Motor neuron (in vitro differentiated cells): ENCODE measurements at places on chromosomes 16 and 17. TPM values are rescaled to one million over a fixed set of nuclear protein-coding genes. Genes with fewer than 3 reads are reported as not detected.

- no peak for ATAC-seq
Observed at GRCh38 chr17:42071810-42072209, 21.4 kb upstream of the C17orf113 start.

DNA sequence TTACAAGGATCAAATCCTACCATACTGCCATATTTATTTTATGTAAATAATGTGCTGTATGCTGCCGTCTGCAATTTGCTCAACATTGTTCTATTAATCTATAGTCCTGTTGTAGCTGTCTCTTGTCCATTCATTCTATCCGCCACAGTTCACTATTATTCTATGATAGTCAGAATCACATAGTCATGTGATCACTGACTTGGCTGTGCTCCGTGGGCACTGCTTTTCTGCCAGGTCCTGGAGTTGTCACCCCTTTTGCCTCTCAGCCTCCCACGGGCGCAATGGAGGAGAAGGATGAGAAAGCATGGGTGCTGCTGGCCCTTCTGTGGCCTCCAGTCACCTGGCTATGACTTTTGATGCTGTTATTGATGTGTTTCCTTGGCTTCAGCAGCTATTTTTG is 37.3 kb upstream of the ANKFY1 start:
- ATAC-seq = no peak

DNA sequence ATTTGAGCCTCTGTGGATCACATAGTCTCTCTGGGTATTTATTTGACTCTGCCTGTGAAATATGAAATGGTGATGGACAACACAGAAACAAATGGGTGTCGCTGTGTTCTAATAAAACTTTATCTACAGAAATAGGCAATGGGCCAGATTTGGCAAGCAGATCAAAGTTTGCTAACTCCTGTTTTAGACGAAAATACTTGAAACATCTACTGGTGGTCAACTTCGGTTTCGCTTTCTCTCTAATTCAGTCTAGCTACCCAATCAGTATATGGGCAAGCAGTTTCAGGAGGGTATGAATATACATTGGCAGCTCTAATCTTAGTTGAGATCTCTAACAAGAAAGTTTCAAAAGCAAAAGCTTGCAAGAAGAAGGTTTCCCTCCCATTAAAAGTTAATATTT is 60.1 kb upstream of the DYNLRB2 start:
- no peak for ATAC-seq

The MARCHF10 gene
- total RNA-seq = 0.20 and 0.43 TPM in 2 replicates

The SOCS7 gene
- 24.6 and 25.4 TPM in 2 replicates for total RNA-seq

- peak; percentile 21 for ATAC-seq
Observed at GRCh38 chr16:8571061-8571596, 19.2 kb downstream of the TMEM114 start.

DNA sequence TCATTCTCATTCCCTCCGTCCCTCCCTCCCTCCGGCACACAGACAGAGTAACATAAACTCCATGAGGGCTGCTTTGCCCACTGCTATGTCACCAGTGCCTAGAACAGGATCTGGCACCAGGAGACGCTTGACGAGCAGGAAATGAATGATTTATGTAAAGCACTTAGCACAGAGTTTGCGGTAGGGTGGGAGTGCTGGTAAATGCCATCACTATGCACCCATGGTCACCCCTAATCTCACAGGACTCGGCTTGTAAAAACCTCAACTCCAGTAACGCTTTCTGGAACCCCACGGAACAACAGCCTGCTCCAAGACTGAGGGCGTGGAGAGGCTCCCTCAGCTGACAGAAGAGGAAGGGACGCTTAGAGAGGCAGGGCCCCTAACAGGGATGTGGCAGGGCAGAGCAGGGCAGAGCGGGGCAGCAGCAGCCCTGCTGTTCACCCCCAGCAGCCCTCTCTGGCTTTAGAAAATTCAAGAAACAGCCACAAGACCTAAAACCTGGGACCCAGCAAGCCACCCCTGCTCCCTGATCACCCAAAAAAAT is 156.9 kb downstream of the C16orf78 start:
- ATAC-seq = no peak

The CUEDC1 gene
- 9.2 and 9.6 TPM in 2 replicates for total RNA-seq

- no peak for ATAC-seq
Observed at GRCh38 chr16:10688291-10688690, 6.4 kb downstream of the TEKT5 start.

The RNU2-1 gene
- total RNA-seq = not detected in 2 replicates

The SPEM1 gene
- not detected in 2 replicates for total RNA-seq

DNA sequence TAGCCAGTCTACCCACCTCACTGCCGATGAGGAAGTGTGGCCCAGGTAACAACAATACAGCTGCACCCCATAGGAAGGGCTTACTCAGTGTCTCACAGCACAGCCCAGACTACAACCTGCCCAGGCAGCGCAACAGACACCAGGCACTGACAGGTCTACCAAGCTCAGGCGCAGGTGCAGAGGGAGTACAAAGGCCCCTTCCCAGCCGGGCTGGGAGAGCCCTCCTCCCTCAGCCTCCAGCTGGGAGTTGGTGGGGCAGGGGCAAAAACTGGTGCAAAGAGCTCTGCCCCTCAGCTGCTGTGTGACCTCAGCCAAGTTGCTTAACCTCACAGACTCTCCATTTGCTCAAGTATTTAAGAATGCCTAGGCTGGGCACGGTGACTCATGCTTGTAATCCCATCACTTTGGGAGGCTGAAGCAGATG is 112.6 kb upstream of the LHX1 start:
- ATAC-seq = no peak

The ATP1B2 gene
- total RNA-seq = 3.1 and 3.7 TPM in 2 replicates

The NOXO1 gene
- total RNA-seq = 0.21 TPM in 1 of 2 replicates, not detected in the other

The ARHGDIG gene
- 47.6 and 55.2 TPM in 2 replicates for total RNA-seq

- peak; percentile 0 for ATAC-seq
Observed at GRCh38 chr17:30599428-30600059, 122.3 kb downstream of the GOSR1 start.

The PIRT gene
- 1.0 and 1.1 TPM in 2 replicates for total RNA-seq

- ATAC-seq = no peak
Observed at GRCh38 chr17:18224387-18225120, 881 bp upstream of the LLGL1 start.

GRCh38 chr17:78019976-78020716 is 61.6 kb downstream of the TNRC6C start:
- ATAC-seq = no peak

DNA sequence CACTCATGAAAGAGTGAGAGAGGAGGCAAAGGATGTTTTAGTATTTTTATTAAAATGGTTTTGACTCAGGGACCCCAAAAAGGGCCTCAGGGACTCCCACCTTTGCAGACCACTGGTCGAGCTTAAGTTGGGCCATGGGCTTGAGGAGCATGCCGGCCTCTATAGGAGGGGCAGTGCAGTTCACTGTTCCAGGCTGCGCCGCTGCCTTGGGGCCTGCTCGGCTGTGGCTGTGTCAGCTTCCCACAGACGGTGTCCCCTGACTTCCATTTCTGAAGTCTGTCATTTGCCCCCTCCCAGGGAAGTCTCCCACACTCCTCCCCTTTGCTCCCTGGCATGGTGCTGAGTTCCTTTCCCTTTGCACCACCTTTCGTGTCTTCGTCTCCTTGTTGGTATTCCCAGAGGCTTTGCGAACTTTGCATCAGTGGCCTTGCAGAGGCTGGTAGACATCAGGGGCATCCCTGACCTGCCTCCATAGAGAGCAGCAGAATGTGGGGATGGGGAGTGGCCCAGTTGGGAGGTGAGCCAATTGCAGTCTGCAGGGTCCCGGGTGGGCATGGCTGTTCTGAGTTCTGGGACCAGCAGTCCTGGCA is 17.1 kb downstream of the MPRIP start:
- no peak for ATAC-seq

DNA sequence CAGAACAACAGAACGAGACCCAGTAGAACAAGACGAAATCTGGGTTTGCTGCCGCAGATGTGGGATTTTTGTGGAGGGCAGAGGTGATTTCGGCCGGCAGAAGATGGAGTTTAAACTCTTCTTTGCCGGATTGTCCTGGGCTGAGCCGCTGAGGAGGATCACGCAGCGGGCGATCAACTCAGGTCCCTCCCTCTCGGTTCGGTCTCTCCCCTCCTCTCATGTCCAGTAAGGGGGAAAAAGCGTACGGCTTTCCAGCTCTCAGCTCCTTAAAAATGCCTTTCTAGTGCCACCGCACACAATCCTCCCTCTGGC is 2.5 kb downstream of the PHF12 start:
- no peak for ATAC-seq

- ATAC-seq = peak; percentile 99
Observed at GRCh38 chr17:68101075-68101986, 65.8 kb downstream of the KPNA2 start.

The GUCY2D gene
- total RNA-seq = not detected in 2 replicates

- ATAC-seq = peak; percentile 12
Observed at GRCh38 chr16:54285414-54286089, 1.0 kb downstream of the IRX3 start.

DNA sequence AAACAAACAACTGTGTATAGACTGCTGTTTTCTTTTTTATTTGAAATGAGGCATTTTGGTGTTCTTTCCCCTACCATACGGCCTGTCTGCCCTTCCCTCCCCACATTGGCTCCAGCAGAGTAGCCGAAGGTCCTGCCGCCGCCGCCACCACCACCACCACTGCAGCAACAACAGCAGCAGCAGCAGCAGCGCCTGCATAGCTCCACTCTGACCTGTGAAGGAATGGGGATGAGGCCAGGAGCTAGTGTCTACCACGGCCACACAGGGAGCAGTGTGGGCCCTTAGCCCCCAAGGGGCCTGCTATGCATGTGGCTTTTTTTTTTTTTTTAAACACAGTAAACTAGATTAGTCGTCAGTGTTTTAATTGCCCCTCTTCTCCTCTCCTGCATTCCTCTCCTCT is 5.6 kb upstream of the CDK5R1 start:
- ATAC-seq = no peak

DNA sequence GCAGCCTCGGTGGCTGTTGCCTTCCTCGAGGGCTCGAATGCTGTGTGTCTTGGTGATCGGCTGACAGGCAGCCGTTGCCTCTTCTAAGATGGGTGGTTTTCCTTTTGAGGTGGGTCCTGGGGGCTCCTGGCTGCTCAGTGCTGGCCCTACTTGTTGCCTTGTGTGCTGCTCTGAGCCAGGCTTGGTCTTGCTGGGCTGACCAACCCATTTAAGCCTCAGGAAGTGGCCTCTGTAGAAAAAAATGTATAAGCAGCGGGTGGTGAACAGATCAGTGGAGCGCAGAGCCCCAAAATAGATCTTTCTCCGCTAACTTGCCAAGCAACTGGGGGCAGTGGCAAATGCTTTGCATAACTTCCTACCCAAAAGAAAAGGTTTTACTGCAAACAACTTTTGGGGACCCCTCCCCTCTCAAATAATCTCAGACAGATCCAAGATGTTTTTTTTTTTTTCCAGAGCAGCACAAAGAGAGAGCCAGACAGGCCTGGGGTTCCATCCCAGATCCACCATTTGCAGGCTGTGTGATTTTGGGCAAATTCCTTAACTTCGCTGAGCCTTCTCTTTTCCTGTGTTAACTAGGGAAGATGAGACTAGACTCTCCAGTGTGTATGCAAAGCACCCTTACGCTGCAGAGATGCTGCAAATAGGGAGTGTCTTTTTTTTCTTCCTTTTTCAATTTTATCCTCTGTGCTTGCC is 42.5 kb downstream of the PLCG2 start:
- no peak for ATAC-seq

The TMEM204 gene
- total RNA-seq = 3.0 TPM in 2 replicates

The HS3ST4 gene
- 0.87 and 1.9 TPM in 2 replicates for total RNA-seq

- ATAC-seq = peak; percentile 85
Observed at GRCh38 chr16:70653809-70654771, 7.7 kb downstream of the IL34 start.

DNA sequence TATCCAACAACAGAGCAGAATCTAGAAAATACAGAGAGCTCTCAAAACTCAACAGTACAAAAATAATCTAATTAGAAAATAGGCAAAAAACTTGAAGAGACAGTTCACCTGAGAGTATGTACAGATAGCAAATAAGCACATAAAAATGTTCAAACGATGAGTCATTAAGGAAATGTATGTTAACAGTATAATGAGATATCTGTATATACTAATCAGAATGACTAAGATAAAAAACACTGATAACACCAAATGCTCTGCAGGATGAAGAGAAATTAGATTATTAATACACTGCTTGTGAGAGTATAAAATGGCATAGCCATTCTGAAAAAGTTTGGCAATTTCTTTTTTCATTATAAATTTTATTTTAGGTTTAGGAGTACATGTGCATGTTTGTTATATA is 1307.6 kb upstream of the GOT2 start:
- ATAC-seq = no peak

DNA sequence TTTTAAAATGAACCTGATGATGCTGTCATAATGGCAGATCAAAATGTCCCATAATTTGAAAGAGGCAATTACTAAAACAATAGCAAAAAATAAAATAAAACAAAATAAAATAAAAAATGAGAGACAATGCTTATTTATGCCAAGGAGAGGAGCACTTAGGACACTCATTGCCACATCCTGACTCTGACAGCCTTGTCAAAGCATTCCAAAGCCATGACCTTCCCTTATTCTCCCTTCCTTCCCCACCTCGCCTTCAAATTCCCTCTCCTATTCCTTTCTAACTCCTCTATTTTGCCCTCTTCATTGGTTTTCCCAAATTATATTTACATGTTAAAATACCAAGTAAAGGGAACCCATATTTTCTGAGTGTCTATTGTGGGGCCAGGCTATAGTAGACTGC is 220.0 kb downstream of the CDH13 start:
- ATAC-seq = no peak

The XYLT1 gene
- 6.2 and 9.0 TPM in 2 replicates for total RNA-seq

- ATAC-seq = no peak
Observed at GRCh38 chr16:54503011-54503855, 216.6 kb upstream of the IRX3 start.

GRCh38 chr17:74922694-74923537 is at the start of gene USH1G:
TSS of gene USH1G (minus strand) at chr17:74923255. CDS start at chr17:74923073, 182 bp downstream.
- ATAC-seq = peak; percentile 60

GRCh38 chr17:59329176-59330052 is 2.0 kb upstream of the YPEL2 start:
- ATAC-seq = peak; percentile 33

GRCh38 chr16:22890976-22891375 is 77.0 kb downstream of the HS3ST2 start:
- ATAC-seq = no peak

GRCh38 chr17:79341222-79341780 is 266.7 kb downstream of the ENGASE start:
- ATAC-seq = no peak

DNA sequence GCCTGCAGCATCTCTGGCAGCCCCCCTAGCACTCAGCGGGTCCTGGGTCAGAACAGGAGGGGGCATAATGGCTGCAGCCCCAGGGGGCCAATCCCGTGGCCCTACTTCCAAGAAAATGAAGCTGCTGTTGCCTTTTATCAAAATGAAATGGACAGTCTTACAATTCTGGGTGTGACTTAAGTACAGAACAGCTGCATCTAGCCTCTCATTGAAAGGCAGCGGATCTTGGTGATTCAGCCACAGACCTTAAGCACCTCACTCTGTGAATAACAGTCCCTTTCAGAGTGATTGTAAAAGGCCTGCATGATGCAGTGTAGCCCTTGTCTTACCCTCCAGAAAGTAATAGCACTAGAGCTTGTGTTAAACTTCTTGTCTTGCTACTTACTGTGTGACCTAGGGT is 11.5 kb upstream of the UMOD start:
- ATAC-seq = no peak

- ATAC-seq = no peak
Observed at GRCh38 chr17:16593356-16594102, 24.5 kb upstream of the ZNF287 start.
